ENCODE measurements at places on chromosomes 1 and 21. TPM values are rescaled to one million over a fixed set of nuclear protein-coding genes. Genes with fewer than 3 reads are reported as not detected.

GRCh38 chr1:157105988-157106812, 6.6 kb upstream of the ETV3L start:
- no peak for DNase-seq

Gene FNDC5
- total RNA-seq = 5.6 TPM

GRCh38 chr1:236137285-236137852, 5.0 kb upstream of the GPR137B start:
- DNase-seq = no peak

Gene PADI3
- total RNA-seq = not detected

DNA sequence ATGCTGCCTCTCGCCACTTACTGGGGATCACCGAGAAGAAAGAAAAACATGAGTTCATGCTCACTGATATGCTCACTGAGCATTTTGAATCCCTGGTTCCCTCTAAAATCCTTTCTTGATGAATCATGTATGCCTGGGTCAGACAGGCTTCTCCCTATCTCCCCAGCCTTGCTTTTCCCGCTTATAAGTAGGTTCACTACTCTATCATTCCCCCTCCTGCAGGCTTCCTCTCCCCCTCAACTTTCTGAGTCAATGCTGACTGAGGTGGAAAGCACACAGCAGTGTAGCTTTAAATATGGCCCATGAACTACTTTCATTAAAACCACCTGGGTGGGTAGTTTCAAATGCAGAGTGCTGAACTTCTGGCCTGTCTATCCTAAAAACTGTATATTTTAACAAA, 41.7 kb downstream of the FMO4 start:
- no peak for DNase-seq

DNA sequence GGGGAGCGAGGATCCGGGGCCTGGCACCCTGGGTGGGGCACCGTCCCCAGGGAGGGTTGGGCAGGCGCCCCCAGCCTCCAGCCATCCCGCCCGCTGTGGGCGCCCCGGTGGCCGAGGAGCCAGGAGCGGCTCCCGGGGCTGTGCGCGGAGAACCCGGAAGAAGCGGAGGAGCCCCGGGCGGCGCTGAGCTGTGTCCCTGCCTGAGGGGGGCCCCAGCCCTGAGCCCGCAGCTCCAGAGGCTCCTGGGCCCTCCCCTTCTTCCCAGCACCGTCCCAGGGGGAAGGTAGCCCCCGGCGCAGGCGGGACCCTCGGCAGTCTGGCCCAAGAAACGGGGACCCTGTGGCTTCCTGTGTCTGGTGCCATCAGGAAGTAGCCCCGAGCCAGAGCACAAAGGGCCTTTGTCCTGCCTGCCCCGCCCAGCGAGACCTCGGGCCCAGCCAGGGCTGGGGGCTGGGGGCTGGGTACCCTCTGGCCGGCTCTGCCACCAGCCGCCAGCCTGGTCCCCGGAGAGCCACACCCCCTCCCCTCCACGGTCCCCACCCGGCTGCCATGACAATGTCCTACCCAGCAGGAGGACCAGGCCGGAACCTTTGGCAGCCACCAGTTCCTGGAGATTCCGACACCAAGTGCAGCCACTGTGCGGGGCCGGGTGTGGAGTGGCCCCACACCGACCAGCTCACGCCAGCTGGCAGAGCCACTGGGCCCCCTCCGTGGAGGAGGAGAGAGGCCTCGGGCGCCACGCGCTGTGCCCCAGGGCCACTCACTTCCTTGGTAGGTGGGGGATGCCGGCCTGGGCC, 15.6 kb upstream of the TTLL10 start:
- DNase-seq = no peak

DNA sequence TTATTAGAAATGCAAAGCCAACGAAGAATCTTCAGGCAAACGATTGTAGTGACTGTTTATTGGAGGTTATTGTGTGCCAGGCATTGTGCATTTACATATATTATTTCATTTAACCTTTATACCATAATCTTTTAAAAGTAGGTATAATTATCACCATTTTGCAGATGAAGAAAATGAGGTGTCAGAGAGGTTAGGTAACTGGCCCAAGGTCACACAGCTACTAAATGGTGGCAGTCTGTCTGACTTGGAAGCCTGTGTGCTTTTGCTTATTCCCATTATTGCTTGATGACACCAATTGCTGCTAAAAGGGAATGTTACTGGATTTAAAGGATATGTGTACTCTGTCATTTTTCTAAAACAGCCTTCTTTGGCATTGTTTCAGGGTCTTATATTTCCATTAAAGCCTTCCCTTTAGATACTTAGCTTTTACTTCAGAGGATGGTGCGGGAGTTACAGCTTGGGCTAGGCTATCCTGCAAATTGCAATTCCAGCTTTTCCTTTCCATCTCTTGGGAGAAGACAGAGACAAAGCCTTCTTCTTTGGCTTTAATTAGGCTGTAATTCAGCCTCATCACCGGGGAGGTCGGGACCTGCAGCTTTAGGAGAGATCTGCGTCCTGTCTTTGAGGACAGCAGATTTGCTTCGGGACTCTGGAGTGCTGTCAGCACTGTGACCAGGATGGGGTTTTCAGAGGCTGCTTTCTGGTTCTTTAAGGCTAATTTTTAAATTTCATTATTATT, 37.4 kb upstream of the ERRFI1 start:
- no peak for DNase-seq

Gene ARHGEF10L
- 190 TPM for total RNA-seq

Gene SRGAP2C
- total RNA-seq = 37.3 TPM

- no peak for DNase-seq
Observed at GRCh38 chr1:221768444-221769066, 26.7 kb upstream of the DUSP10 start.

GRCh38 chr1:113872219-113872935, 865 bp upstream of the PTPN22 start:
- DNase-seq = no peak

Gene DDAH1
- total RNA-seq = 28.8 TPM

Gene SH2D1B
- 0.45 TPM for total RNA-seq

DNA sequence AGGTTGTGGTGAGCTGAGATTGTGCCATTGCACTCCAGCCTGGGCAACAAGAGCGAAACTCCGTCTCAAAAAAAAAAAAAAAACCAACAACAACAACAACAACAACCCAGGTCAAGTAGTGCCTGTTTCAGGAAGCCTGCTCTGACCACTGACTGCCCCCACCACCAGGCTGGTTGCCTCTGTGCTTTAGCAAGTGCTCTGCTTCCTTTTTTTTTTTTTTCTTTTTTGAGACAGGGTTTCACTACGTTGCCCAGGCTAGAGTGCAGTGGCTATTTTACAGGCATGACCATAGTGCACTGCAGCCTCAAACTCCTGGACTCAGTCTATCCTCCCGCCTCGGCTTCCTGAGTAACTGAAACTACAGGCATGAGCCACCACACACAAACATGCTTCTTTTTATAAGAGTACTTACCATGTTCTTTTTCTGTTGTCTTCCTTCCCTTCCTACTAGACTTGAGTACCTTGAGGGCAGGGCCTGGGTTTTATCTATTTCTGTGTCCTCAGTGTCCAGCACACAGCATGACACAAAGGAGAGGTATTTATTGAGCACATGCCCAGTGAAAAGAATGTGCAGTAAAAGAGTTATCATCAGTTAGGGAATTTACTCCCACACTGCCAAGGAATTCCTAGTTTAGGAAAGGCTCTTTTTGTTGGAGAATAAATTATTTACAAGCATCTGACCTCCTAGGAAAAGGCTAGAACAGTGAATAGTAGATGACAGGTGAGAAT, 9.9 kb upstream of the COA7 start:
- DNase-seq = no peak

DNA sequence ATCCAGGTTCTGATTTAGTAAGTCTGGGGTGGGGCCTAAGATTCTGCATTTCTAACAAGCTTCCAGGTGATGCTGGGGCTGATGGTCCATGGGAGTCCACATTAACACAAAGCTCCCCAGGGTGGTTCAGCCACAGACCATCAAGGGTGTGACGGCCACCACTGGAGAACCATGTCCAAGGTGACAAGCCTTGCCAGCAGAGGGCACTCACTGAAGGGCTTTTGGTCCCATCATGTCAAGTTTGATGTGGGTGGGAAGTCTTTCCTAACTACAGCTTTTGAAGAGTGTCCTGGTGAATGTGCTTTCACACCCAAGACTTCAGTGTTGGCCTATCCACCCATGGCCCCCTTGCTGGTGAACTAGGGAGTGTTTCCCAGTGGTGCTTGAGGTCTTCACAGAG, 67.1 kb downstream of the UBE2T start:
- DNase-seq = no peak

DNA sequence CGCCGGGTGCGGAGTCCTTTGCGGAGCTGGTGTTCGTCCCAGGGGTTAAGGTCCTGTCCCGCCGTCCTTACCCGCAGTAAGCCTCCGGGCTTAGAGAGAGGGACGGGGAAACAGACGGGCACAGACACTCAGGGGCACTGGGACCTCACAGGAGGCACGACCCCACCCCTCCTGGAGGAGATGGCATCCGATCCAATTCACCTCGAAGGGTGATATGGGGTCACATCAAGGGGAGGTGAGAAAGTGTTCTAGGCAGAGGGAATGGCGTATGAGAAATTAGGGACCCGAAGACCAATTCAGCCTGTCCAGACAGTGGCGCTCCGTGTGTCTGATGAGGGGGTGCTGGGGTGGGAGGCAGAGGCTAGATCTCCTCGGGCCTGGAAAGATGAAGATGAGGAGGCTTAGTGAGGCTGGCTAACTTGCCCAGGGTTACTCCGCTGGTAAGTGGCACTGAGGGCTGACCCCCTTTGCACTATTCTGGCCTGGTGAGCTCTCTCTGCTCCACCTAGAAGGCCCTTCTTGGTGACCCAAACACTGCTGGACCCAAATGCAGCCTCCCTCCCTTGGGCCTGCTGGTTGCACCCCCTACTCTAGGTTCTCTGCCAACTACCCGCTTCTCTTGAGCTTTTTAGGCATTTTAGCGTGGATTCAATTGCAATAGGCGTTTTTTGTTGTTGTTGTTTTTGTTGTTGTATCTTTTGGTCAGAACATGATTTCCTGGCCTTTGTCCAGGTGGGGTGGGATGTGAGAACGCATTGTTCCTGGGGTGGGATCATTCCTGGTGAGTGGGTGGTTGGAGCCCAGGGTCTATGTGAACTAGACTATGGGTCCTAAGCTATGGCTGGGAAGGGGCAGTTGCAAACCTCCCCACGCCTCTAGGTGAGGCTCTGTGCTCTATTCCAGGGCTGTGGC, 12.3 kb downstream of the BTBD19 start:
- DNase-seq = peak; percentile 55

Gene MAP3K7CL
- total RNA-seq = 33.0 TPM

- DNase-seq = no peak
Observed at GRCh38 chr1:72845381-72845780, 563.0 kb upstream of the NEGR1 start.

DNA sequence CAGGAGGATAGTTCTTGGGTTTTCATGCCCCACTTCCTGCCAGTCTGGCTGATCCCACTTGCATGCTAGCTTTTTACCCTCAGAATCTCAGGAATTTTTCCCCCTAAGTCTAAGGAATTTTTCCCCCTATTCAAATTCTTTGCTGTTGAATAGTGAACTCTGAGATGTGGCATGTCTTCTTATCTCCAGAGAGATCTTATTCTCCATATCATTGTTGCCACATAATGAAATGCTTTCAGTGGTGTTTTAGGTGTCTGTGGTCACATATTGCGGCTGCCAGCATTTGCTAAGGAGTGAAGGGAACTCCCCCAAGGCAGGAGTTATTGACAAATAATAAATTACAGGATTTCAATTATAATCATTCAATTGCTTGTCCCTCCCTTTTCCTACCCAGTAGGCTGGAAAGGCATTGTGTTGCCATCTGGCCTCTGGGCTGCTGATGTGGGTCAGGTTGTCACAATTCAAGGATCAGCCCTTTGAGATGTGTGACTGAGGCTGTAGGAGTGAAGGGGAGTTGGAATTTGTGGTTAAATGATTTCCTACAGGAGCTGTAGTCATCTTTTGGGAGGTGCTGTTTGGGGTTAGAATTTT, 3.9 kb upstream of the FLG start:
- no peak for DNase-seq
